ENCODE measurements at places on chromosomes 12 and 14.

DNA sequence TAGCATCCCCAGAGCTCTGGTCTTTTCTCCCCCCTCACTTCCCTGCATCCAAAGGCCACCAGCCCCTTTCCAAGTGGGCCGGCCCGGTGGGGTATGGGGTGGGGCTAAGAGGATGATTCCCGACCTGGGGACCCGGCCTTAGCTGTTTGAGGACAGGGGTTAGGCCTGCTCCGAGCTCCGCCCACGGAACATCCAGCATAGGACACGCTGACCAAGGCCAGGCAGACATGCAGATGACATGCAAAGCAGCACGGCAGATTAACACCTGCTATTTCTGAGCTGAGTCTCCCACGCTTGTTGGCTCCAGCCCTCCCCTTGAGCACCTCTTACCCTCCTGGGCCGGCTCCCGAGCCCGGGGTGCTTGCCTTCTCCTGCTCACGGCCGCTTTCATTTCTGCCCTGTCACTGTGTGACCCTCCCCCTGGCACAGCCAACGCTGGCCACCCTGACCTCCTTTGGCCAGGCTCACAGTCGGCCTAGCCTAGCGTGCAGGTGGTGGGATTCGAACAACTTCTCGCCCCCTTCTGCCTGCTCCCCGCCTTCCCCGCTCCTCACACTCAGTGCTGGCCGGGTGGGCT lies 40.2 kb downstream of the TEAD4 start:
- no peak for DNase-seq

GRCh38 chr14:21220874-21221477 lies 48.3 kb downstream of the HNRNPC start:
- DNase-seq = no peak

GRCh38 chr12:442235-442884 lies 17.4 kb upstream of the B4GALNT3 start:
- DNase-seq = no peak

DNA sequence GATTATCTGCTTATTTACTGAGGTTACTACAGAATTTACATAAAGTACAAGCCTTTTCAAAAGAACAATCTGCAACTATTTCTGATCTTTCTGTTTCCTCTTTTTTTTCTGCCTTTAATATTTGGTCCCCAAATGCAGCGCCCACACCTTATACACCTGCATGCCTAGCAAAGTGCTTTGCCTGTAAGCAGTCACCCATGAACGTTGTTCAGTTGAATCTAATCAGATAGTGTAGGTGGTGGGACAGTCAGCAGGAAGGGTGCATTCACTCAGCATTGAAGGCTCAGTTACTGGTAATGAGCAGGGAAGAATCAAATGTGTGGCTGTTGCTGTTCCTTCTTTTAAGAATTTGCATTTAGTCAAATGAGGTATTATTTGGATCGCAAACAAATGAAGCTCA lies 108.4 kb downstream of the GPR135 start:
- no peak for DNase-seq

DNA sequence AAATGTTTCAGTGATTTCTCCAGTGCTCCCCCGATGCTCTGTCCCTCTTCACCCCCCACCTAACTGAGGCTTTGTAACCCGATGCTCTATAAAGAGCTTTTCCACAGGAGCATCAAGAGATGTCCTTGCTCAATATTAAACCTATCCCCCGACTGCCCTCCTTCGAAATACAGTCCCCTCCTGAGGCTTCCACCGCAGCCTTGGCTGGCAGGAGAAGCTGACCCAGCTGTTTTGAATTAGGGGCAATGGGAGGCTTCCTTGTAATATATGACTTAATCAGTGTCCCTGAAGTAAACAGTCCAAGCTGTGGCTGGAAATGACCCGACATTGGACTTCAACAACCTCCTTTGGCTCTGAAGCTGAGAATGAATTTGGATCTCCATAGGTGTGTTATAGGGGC lies 62.4 kb downstream of the TMEM30B start:
- DNase-seq = no peak

DNA sequence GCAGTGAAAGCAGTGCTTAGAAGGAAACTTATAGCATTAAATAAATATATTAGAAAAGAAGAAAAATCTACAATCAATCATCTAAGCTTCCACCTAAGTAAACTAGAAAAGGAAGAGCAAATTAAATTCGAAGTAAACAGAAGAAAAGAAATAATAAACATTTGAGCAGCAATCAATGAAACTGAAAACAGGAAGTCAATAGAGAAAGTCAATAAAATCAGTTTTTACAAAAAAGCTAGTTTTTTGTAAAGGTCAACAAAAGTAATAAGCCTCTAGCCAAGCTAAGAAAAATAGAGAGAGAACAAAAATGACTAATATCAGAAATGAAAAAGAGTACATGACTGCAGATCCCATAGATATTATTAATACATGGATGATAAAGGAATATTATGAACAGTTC lies 34.2 kb upstream of the KTN1 start:
- no peak for DNase-seq

GRCh38 chr14:90755661-90756304 lies 60.4 kb downstream of the TTC7B start:
- DNase-seq = no peak

GRCh38 chr12:51666696-51667095 lies 75.7 kb downstream of the SCN8A start:
- DNase-seq = no peak

GRCh38 chr12:51533799-51534198 lies 57.2 kb upstream of the SCN8A start:
- DNase-seq = no peak

DNA sequence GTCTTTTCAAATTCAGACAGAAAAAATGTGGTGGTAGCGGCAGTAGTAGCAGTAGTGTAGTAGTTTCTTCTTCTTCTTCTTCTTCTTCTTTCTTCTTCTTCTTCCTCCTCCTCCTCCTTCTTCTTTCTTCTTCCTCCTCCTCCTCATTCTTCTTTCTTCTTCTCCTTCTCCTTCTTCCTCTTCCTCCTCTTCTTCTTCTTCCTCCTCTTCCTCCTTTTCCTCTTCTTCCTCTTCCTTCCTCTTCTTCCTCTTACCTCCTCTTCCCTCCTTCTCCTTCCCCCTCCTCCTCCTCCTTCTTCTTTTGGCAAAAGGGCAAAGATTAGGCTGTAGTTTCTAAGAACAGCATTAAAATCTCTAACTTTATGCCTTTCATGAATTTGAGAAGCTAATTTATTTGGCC lies 59.6 kb upstream of the INSM2 start:
- no peak for DNase-seq

Data from stimulated activated CD8-positive, alpha-beta memory T cell treated with anti-CD3 and anti-CD28 coated beads, Interleukin-2, amount 100 ng/mL, for 1 hour (primary cell).